Ovary (tissue), 10 donors: ENCODE measurements at places on chromosomes 2 and 18. TPM values are rescaled to one million over a fixed set of nuclear protein-coding genes. Genes with fewer than 3 reads are reported as not detected.

Gene CRACDL
- 1.2 TPM for total RNA-seq

Gene METTL5
- total RNA-seq, result 19.9 TPM

Gene ADD2
- total RNA-seq, result 0.68 TPM

Gene CFC1
- not detected for total RNA-seq

Gene BCL11A
- 2.1 TPM for total RNA-seq

Gene MERTK
- total RNA-seq, result 18.2 TPM

Gene DSC2
- total RNA-seq, result 0.96 TPM

Gene GKN2
- not detected for total RNA-seq

Gene C2orf66
- 0.20 TPM for total RNA-seq

Gene AOX1
- total RNA-seq, result 59.9 TPM

Gene DCDC2C
- total RNA-seq, result not detected

Gene SERPINB5
- total RNA-seq, result not detected

Gene CAPN14
- 0.12 TPM for total RNA-seq

Gene DQX1
- total RNA-seq, result not detected

Gene TEX44
- total RNA-seq, result not detected

Gene CDCA7
- 0.56 TPM for total RNA-seq

Gene TMEM247
- total RNA-seq, result not detected

Gene CYP27A1
- 35.0 TPM for total RNA-seq

Gene LOXL3
- 5.9 TPM for total RNA-seq

Gene MLPH
- 7.8 TPM for total RNA-seq

Gene ATOH8
- total RNA-seq, result 37.7 TPM

Gene SCYGR3
- not detected for total RNA-seq

Gene PMAIP1
- 0.72 TPM for total RNA-seq
